KG1 (cell line): ENCODE measurements at places on chromosomes 7 and 10.

DNA sequence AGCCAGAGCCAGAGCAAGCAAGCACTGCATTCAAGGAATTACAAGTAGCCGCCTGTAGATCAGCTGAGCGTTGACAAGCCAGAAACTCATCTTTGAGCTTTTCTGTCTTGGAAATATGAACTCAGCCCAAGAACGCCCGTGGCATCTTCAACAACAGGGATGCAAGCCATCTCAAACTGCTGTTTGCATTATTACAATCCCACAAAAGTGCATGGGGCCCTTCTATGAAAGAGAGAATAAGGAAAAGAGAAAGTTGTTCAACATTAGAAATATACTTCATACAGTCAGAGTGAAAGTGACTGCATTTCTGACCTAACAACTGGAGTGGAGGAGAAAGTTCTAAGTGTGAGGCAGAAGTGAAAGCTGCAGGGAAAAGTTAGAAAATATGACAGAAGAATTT is 6.5 kb downstream of the SGCE start:
- no peak for DNase-seq

GRCh38 chr10:78560341-78560688 is 508.5 kb upstream of the ZMIZ1 start:
- DNase-seq, result no peak

DNA sequence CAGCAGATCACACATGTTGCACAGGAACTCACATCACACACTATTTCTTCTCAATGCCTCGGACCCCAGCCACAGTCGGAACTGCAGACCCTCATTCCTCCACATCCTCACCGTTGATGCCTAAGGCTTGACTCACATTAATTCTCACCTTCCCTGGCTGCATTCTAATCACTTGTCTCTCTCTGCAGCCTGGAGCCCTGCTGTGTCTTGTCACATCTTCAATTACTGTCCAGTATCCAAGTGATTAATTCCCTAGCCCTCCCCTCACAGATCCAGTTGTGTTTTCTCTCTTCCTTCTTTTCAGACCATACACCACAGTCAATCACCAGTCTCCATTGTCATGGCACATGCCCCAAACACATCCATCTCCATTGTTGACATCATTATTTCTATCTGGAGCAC is 592.4 kb upstream of the IGFBP3 start:
- no peak for DNase-seq

GRCh38 chr7:2968616-2969397 is 74.9 kb downstream of the CARD11 start:
- no peak for DNase-seq

DNA sequence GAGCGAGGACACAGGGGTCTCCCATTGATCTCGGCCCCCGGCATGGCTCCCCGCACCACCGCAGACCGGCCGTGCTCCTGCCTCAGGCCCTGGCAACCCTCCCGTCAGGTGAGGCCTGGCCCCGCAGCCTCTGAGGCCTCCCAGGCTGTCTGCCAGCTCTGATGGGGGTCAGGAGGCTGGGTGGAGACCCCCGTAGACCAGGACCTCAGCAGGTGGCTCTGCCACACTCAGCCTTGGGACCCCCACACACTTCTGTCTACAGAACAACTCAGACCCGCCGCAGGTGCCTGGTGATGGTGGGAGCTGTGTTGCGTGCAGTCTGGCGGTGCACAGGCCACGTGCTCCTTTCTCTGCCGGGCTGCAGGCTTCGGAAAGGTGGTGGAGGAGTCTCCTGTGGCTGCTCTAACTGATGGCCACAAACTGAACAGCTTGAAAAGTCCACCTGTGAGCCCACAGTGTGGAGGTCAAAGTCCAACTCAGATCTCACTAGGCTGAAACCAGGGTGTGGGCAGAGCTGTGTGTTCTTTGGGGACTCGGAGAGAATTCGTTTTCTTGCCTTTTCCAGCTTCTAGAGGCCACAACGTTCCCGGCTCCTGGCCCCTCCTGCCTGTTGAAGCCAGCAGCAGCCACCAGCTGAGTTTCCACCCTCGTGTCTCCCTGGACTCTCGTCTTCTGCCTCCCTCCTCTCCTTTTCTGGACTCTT is 62.5 kb downstream of the PWWP2B start:
- DNase-seq, result no peak

- no peak for DNase-seq
Measured at GRCh38 chr10:118308664-118309063, 33.5 kb downstream of the FAM204A start.

GRCh38 chr10:9848981-9849380 is 1168.7 kb upstream of the CELF2 start:
- DNase-seq, result no peak

DNA sequence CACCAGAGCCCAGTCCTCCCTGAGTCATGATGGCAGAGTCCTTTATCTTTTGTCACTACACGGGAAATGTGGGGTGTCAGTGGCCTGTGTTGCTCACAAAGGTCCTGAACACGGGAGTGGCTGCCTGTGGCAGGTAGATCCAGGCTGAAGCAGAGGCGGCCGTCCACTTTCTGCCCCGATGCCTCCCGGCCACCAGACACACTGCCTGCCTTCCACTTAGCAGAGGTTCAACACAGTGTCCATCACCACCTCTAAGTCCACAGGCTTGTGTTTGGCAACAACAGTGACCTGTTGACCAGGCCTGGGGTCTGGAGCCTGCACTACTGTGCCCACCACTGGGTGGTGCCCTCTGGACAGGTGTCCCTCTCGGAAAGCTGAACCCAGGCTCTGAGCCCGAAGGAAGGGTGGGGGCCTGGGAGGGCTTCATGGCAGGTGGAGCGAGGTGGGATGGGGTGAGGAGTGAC is 49.9 kb upstream of the CAMK2B start:
- DNase-seq, result no peak

- DNase-seq, result no peak
Measured at GRCh38 chr10:120368927-120369326, 88.1 kb upstream of the PLPP4 start.

DNA sequence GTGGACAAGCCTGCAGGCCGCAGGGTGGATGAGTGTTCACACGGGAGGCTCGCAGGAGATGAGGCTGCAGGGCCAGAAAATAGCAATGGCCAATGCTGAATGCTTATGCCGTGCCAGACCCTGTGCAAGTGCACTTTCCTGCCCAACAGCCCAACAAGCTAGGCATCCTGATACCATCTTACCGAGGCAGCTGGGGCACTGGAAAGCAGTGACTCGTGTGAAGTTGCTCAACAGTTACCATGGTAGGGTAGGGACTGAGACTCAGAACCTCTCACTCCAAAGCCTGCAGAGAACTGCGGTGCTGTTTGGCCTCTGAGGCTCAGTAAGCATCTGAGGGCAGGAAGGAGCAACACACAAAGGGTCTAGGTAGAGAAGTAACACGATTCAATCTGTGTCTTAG is 43.7 kb downstream of the JAZF1 start:
- DNase-seq, result no peak

DNA sequence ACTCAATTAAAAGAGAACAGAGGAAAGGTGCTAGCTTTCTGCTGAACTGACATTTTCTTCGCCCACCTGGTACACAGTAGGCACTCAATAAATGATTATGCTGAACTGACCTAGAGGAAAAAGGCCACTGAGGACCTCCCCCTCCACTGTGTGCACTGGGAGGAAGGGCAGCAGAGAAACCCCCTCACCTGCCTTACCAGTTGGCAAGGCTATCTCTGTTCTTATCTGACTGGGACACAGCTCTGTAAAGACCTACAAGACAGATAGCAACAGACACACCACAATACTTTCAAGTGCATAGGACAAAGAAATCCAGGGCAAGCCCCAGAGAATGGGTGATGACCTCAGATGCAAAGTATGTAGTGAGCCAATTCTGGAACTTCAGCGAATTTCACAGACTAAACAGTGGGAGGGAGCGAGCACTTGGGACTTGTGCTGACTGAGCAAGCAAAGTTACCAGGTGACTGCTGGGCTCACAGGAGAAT is 30.4 kb downstream of the PDLIM1 start:
- DNase-seq, result no peak

DNA sequence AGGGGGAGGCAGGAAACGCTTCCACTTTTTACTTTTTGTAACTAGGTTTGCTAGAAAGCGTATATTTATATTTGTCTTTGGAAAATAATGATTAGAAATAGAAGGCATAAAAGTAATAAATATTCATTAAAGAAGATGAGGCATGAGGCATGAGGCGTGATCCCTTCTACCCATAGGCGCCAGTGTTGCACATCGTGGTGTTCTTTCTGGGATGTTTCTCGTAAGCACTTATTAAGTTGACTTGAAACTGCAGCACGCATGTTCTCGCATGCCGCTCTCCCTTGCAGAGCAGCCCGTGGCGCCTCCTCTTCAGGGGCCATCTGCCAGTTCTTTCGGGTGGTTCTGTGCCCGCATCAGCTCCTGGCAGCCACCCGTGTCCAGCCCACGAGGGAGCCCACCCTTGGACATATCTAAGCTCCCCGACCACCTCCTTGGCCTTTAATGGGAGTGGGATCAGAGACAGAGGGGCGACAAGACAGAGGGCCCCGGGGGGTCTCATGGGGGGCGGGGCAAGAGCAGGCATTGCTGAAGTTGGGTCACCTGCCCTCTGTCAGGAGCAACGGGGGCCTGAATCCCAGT is 28.5 kb upstream of the CSGALNACT2 start:
- DNase-seq, result no peak

DNA sequence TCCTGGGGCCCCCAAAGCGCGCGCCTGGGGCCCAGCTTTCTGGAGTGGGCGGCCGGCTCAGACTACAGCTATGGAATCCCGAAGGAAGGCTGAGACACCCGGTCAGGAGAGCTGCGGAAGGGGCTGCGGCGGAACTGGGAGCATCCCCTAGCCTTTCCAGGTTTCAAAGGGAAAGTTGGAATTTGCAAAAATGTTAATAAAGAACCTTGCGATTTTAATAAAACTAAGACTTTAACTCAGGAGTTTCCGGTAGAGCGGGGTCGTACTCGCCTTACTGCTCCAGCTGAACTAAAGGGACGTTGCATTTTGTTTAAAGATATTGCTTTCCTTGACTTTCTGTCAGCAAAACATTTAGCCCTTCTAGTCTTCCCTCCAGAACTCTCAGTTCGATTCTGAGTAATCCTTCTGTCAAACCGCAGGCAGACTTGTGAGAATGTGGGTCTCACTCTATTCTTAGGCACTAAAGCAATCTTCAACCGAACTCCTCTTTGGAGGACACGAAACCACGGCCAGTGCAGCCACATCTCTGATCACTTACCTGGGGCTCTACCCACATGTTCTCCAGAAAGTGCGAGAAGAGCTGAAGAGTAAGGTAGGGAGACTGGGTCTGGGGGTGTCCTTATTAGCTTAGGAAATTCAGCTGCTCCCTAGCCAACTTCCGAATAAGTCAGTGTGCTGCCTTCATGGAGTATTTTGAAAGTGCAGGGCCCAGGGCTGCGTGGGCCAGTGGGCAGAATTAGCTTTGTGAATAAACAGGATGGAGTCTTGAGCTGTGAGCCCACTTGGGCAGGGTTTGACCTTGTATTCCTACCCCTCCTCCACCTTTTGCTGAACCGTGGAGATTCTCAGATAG is 1.9 kb downstream of the CYP26A1 start:
- no peak for DNase-seq

DNA sequence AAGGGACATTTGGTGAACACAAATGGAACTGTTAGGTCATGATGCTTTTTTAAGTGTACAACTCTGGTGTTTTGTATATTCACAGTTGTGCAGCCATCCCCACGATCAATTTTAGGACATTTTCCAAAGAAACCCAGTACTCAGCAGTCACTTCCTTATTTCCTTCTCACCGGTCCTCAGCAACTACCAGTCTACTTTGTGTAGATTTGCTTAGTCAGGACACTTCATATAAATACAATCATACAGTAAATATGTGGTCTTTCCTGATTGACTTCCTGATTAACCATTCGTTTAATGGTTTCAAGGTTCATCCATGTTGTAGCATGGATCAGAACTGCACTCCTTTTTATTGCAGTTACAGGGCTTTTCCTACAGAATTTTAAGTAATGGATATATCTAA is 14.4 kb downstream of the SGPL1 start:
- no peak for DNase-seq
